ENCODE measurements at places on chromosomes 3 and 15.

- no peak for DNase-seq
Measured at GRCh38 chr3:174317005-174317404, 542.1 kb upstream of the NAALADL2 start.

DNA sequence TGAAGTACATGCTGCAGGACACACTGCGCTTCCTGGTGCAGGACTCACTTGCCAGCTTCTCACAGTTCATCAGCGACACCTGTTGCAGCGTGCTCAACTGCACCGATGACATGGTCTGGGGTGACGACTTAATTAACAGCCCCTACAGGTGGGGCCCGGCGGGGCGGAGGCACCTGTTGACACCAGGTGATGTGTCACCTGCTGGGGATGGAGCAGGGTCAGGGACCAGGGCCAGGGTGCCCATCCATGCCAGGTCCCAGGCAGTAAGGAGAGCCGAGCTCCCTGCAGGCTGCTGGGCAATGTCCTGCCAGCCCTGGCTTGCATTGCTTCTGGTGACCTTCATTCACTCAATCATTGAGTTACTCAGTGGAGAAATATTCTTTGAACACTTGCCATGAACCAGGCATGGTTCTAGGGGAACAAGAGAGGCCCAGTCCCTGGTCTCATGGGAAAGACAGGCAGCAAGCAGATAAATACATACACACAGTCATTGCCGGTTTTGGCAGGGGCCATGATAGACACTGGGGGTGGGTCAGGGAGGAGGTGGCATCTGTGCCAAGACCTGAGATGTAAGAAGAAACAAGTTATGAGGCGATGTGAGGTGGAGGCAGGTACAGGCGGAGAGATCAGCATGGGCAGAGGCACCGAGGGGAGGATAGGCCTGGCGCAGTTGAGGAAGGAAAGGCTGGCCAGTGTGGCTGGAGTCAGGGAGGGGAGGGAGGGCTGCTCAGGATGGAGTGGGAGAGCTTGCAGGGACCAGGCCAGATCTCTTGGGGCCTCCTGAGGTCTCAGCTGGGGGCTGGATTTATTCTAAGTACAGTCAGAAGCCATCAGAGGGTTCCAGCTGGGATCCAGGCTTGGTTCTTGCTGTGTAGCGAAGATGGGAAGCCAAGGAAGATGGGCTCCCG, 30.8 kb downstream of the DNAH1 start:
- no peak for DNase-seq

- DNase-seq: no peak
Measured at GRCh38 chr3:184241447-184242296, 7.1 kb downstream of the ALG3 start.

GRCh38 chr3:64074060-64074459, 50.8 kb upstream of the PSMD6 start:
- no peak for DNase-seq

- DNase-seq: no peak
Measured at GRCh38 chr3:42600958-42601675, 631 bp downstream of the NKTR start.

- DNase-seq: no peak
Measured at GRCh38 chr15:55237219-55238130, 40.7 kb upstream of the RSL24D1 start.

DNA sequence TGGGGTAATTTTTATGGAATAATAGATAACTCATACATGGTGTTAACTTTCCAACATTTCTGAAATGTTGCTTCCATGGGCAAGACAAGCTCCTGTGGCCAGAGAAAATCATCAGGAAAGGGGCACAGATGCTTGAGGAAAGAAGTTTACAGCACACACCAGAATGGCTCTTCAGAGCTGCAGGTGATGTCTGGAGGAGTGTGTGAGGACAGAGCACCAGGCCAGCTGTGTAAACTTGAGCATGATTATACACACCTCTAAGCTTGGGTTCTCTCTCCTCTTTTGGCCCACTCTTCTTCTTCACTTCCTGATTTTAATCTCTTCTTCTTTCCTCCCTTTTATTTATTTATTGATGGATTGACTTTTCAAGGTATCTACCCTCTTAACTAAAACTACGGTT, 676.0 kb downstream of the GRM7 start:
- no peak for DNase-seq

DNA sequence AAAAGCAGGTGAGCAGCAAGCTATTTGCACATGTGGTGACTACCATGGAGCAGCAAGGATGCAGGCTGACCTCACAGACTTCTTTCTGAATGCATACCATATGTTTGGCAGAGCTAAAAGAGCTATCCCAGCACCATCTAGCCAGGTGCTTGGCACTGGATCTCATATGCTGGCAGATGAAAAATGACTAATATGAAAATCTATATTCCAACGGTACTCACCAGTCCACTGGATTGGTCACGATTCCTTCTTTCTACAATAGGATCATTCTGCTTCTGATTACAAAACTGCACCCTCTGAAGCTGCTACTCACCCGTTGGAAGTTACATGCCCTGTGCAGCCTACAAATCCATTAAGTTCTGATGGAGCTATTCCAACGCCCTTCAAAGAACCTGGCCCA, 714.3 kb upstream of the CFAP20DC start:
- DNase-seq: no peak

- no peak for DNase-seq
Measured at GRCh38 chr15:38076786-38077185, 142.3 kb downstream of the TMCO5A start.

GRCh38 chr3:153906366-153906765, 214.8 kb upstream of the ARHGEF26 start:
- DNase-seq: no peak

DNA sequence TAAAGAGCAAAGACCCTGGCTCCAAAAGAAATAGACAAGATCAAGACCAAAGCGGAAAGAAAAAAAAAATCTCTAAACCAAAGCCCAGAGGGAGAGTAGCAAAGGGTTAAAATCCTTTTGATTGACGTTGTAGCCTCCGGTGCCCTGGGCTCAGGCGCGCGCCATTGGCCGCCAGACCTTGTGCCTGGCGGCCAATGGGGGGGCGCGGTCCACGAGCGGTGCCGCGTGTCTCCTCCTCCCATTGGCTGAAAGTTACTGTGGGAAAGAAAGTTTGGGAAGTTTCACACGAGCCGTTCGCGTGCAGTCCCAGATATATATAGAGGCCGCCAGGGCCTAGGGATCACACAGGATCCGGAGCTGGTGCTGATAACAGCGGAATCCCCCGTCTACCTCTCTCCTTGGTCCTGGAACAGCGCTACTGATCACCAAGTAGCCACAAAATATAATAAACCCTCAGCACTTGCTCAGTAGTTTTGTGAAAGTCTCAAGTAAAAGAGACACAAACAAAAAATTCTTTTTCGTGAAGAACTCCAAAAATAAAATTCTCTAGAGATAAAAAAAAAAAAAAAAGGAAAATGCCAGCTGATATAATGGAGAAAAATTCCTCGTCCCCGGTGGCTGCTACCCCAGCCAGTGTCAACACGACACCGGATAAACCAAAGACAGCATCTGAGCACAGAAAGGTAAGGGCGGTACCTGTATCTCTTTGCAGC, at the start of gene HES1:
Gene HES1, plus strand, starts transcription at position 343 of the 713 bp plus-strand sequence. Its CDS starts 233 bp downstream, at position 576.
- peak; percentile 94 for DNase-seq

- no peak for DNase-seq
Measured at GRCh38 chr3:178480274-178480673, 56.0 kb upstream of the KCNMB2 start.

- no peak for DNase-seq
Measured at GRCh38 chr3:185866555-185866954, 41.7 kb upstream of the IGF2BP2 start.

Data from amniotic stem cell (primary cell).